ENCODE measurements at places on chromosomes 12 and 14.
A peak's percentile ranks its signal among the peaks of the same experiment; 100 is the strongest.

DNA sequence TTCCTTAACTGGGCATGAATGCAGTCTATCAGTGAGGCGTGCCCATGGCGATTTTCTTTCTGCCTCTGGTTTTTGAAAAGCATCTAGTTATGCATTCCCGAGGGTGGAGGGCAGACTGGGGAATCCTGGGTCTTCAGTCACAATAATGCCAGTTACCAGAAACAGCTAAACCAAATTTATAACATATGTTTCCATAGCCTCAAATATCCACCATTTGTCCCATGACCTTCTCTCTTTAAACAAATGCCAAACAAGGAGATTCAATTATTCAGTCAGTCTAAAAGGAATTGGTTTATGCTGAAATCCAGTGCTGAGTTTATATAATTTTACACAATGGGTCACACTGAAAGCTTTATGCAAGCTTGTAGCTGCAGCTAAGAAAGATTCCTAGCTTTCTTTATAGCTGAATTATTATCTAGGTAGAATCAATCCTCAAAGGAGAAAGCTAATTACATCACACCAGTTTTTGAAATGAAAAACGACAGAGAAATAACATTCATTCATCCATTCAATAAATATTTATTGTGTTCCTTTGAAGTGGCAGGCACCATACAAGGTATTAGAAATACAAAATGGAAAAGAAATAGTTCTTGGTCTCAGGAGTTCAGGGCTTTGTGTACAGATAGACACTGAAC, 131.3 kb upstream of the RAP1B start:
- peak; percentile 12 for DNase-seq
- H3K36me3 ChIP-seq = no peaks in the 10 kb centered on the region
- H3K27me3 ChIP-seq = no peaks in the 10 kb centered on the region
- H3K4me3 ChIP-seq = no peak overlapping the region
- peaks cover 24% of the 10 kb centered on the region for H3K4me1 ChIP-seq
- H3K27ac ChIP-seq = no peak overlapping the region

- no peaks in the 10 kb centered on the region for H3K27me3 ChIP-seq
- peaks cover 4% of the 10 kb centered on the region for H3K4me1 ChIP-seq
- peak overlapping the region; percentile 84 for H3K27ac ChIP-seq
- peak overlapping the region; percentile 71 for H3K4me3 ChIP-seq
- peaks cover 6% of the 10 kb centered on the region for H3K36me3 ChIP-seq
- no peak for DNase-seq
Measured at GRCh38 chr12:95002754-95003153, 743 bp downstream of the NDUFA12 start.

GRCh38 chr12:70154960-70155589, 88.2 kb upstream of the CNOT2 start:
- no peak overlapping the region for H3K27ac ChIP-seq
- H3K27me3 ChIP-seq = no peaks in the 10 kb centered on the region
- no peak overlapping the region for H3K4me3 ChIP-seq
- no peaks in the 10 kb centered on the region for H3K4me1 ChIP-seq

DNA sequence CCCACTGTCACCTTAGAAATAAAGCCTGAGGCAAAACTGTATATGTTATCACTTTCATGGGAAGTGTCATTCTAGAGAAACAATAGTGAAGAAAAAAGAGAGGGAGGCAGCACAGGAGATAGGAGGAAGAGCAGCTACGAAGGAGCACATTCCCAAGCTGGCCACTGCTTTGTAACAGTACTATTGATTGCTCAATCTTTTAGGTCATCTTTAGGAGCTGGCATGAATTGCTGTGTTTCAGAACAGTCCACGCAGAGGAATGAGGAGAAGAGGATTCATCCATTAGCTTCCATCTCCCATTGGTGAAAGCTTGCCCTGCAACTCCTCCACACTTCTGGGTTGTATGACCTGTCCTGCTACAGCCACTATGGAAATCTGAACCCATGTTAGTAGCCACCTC, 372.5 kb upstream of the DDHD1 start:
- H3K36me3 ChIP-seq = no peaks in the 10 kb centered on the region
- no peak overlapping the region for H3K27ac ChIP-seq
- no peak overlapping the region for H3K4me3 ChIP-seq

DNA sequence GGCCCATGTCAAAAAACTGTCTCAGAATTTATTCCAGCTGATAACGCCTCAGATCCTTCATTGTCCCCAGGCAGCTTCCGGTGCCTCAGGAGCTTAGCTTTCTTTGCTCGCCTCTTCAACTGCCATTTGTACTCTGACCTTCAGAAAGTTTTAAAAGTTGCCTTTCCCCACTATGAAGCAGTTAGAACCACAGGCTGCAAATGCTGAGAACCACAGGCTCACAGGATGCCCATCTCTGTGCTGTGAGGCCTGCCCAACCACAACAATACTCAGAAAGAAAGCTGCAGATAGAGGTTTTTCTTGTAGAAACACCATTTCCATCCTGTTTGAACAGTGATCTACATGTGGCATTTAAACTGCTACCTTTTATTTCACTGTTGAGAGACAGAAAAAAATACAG, 131.1 kb downstream of the PRKCH start:
- H3K27ac ChIP-seq = no peak overlapping the region
- H3K27me3 ChIP-seq = peaks cover 2% of the 10 kb centered on the region
- no peak for DNase-seq
- no peaks in the 10 kb centered on the region for H3K4me1 ChIP-seq
- H3K4me3 ChIP-seq = no peak overlapping the region

DNA sequence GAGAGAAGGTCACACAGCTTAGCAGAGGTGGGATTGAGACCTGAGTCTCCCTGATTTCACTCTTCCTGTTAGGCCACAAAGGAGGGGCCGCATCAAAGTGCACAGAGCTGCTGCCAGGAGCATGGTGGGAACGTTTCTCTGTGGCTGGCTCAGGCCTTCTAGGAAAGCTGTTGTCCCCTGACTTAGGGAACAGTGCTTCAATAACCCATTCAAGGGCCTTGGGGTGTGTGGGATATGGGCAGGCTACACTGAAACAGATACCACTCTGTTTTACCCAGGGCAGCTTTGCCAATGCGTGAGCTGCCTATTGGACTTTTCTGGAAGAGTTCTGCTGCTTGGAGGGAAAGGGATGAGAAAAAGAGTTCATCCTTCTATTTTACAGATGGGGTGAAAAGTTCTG, 110.0 kb downstream of the ADCK1 start:
- no peaks in the 10 kb centered on the region for H3K27me3 ChIP-seq
- no peak for DNase-seq
- H3K36me3 ChIP-seq = no peaks in the 10 kb centered on the region

- no peak overlapping the region for H3K4me3 ChIP-seq
- no peak overlapping the region for H3K27ac ChIP-seq
- H3K4me1 ChIP-seq = no peaks in the 10 kb centered on the region
Measured at GRCh38 chr12:5907807-5908206, 37.3 kb downstream of the ANO2 start.

- no peaks in the 10 kb centered on the region for H3K36me3 ChIP-seq
- DNase-seq = no peak
- H3K4me3 ChIP-seq = no peak overlapping the region
- no peaks in the 10 kb centered on the region for H3K4me1 ChIP-seq
- H3K27ac ChIP-seq = no peak overlapping the region
Measured at GRCh38 chr12:132318618-132319033, 10.8 kb downstream of the GALNT9 start.

DNA sequence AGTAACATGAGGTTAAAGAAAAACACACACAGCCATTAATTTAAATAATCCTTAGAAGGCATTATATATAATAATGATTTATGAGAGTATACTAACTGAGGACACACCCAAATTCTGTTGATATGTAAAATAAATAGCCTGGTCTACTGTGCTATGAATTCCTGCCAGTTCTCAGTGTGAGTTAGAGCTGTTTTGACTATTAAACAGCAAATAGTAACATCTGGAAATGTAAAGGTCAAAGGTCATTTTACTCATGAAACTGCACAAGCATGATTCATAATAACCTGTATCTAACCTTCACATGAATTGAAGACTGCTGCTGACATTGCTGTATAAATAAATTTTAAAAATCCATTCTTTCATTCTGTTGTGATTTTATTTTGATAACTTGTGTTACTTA, 966.7 kb downstream of the SLC6A15 start:
- peak; percentile 1 for DNase-seq
- no peak overlapping the region for H3K4me3 ChIP-seq
- H3K4me1 ChIP-seq = no peaks in the 10 kb centered on the region
- H3K27me3 ChIP-seq = no peaks in the 10 kb centered on the region

DNA sequence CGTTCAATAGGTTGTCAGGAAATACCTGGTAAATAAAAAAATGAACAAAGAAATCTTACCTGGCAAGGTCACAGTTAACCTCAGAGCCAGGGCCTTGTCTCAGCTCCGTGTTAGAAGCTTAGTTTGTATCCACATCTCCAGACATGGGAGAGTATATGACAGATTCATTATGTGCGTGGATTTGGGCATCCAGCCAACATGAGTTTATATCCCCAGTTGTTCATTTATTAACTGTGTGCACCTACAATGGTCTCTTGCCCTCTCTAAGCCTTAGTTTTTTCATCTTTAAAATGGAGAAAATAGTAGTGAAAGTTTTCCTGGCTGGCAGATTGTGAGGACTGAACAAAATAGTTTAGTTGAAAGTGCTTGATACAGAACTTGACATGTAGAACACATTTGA, 437.8 kb downstream of the NPAS3 start:
- H3K4me3 ChIP-seq = no peak overlapping the region
- H3K27ac ChIP-seq = no peak overlapping the region
- H3K36me3 ChIP-seq = no peaks in the 10 kb centered on the region
- no peaks in the 10 kb centered on the region for H3K27me3 ChIP-seq
- no peak for DNase-seq

- DNase-seq = no peak
- no peaks in the 10 kb centered on the region for H3K4me1 ChIP-seq
- H3K27ac ChIP-seq = no peak overlapping the region
- no peak overlapping the region for H3K4me3 ChIP-seq
Measured at GRCh38 chr14:104919993-104920315, 4.7 kb upstream of the PLD4 start.

GRCh38 chr12:10739157-10740118, 16.3 kb upstream of the YBX3 start:
- H3K27ac ChIP-seq = no peak overlapping the region
- DNase-seq = no peak
- no peaks in the 10 kb centered on the region for H3K4me1 ChIP-seq
- H3K27me3 ChIP-seq = no peaks in the 10 kb centered on the region
- H3K36me3 ChIP-seq = no peaks in the 10 kb centered on the region

Data from A673 (cell line).